ENCODE measurements at places on chromosomes 13 and 19. TPM values are rescaled to one million over a fixed set of nuclear protein-coding genes. Genes with fewer than 3 reads are reported as not detected.

The RPS5 gene
- 2,081 TPM for total RNA-seq

The LILRA5 gene
- not detected for total RNA-seq

The PSG1 gene
- 27.1 TPM for total RNA-seq

The CD177 gene
- total RNA-seq = 498 TPM

The RFXAP gene
- total RNA-seq = 12.6 TPM

The ZNF665 gene
- total RNA-seq = not detected

The RNF225 gene
- total RNA-seq = not detected

The ZNF285 gene
- 0.31 TPM for total RNA-seq

The CPAMD8 gene
- 7.8 TPM for total RNA-seq

The CFAP97D2 gene
- not detected for total RNA-seq

The ANKLE1 gene
- 1.3 TPM for total RNA-seq

The SHD gene
- 0.37 TPM for total RNA-seq

The DZIP1 gene
- total RNA-seq = 75.1 TPM

The TMEM272 gene
- 0.10 TPM for total RNA-seq

The CGB8 gene
- not detected for total RNA-seq

The RPS19 gene
- total RNA-seq = 3,896 TPM

The SH2D3A gene
- total RNA-seq = 12.2 TPM

The NDUFB7 gene
- total RNA-seq = 287 TPM

The EVI5L gene
- total RNA-seq = 24.5 TPM

The OR10H1 gene
- not detected for total RNA-seq

The KANK2 gene
- 122 TPM for total RNA-seq

Data from G401 (cell line).